AG08396 (cell line): ENCODE measurements at places on chromosomes 3 and 15.

- no peak for DNase-seq
These were observed 467.1 kb downstream of the RBMS3 start for GRCh38 chr3:29747991-29748390.

GRCh38 chr3:51966922-51967383 is 301 bp downstream of the PCBP4 start:
- DNase-seq = no peak

DNA sequence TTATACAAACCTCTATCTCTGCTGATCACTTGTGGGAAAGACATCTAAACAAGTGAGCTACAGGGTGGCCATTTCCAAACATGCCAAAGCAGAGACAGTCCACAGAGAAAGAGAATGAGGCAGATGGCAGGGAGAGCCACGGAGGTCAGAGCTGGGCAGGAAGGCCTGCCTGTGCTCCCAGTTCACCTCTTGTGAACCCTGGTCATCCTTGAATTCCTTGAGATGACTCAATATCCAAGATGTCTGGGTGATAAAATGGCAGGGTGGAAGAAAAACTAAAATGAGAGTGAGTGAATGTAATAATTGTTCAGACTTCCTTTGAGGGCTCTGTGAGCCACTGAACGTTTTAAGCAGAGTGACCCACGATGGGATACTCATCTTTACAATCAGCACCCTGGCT is 104.8 kb downstream of the PLCH1 start:
- no peak for DNase-seq

DNA sequence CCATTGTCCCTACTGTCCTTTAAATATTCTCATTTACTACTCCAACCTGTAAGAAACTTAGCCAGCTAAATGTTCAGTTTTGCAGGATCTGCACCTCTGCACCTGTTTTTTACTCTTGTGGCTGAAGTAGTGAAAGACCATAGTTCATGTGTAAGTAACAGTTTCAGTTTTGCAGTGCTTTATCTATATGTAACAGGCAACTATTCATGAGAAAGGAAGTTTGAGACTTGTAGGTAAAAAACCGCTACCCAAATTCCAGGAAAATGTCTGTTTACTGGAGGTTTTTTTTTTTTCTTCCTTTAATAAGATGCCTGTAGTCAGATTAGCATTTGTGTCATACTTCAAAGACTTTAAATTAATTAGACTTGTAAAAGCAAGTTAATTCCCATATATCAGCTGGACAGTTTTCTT is 25.4 kb upstream of the MBNL1 start:
- no peak for DNase-seq

DNA sequence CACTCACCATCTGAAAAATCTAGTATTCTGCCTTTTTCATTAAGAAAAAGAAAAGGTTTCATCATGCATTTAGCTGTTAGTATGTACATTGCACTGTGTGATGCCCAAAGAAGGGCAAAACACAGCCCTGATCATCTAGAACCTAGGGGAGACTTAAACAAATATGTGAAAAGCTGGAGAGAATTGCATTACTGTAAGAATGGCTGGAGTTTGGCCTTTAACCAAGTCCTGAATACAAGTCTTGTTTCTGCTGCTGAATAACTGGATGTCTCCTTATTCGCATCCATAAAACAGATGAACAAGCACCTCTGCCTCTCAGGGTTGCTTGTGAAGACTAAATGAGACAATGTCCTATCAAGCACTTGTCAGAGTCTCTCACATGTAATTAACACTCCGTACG is 233.4 kb upstream of the LRTM1 start:
- DNase-seq = no peak

DNA sequence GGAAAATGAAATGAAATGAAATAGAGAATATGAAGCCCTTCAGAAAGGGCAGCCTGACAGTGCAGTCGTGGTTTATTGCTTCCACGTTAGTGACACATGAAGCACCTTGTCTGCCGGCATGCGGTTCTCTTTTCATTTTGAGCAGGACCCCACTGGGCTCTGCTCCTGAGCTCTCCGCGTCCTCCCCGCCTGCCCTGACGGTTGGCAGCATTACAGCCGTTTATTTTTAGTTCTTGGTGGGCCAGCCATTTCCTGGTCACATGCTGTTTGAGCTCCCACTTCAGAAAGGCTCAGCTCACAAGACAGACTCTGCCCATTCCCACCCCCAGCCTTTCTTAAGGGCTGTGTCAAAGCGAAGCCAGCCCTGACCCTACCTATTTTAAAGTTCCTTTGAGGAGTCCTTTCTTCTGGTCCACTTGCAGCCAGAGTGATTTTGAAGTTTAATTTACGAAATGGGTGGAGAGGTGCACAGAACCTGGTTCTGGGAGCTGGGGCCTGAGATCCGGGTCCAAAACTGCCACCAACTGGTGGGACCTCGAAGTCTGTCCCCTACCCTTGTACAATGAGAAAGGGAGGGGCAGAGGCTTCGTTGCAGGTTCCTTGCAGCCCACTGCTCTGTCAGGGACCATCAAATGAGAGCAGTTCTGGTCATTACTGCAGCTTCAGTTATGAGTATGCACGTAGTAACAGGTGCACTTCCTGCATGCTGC is 60.1 kb downstream of the MGLL start:
- DNase-seq = no peak

GRCh38 chr15:65244638-65245037 is 33.4 kb upstream of the CILP start:
- no peak for DNase-seq

- no peak for DNase-seq
These were observed 59.3 kb upstream of the UBE2E1 start for GRCh38 chr3:23746441-23746840.

- no peak for DNase-seq
These were observed 493.3 kb upstream of the ROBO1 start for GRCh38 chr3:80261082-80261481.

GRCh38 chr3:27079427-27080257 is 289.5 kb downstream of the NEK10 start:
- no peak for DNase-seq

DNA sequence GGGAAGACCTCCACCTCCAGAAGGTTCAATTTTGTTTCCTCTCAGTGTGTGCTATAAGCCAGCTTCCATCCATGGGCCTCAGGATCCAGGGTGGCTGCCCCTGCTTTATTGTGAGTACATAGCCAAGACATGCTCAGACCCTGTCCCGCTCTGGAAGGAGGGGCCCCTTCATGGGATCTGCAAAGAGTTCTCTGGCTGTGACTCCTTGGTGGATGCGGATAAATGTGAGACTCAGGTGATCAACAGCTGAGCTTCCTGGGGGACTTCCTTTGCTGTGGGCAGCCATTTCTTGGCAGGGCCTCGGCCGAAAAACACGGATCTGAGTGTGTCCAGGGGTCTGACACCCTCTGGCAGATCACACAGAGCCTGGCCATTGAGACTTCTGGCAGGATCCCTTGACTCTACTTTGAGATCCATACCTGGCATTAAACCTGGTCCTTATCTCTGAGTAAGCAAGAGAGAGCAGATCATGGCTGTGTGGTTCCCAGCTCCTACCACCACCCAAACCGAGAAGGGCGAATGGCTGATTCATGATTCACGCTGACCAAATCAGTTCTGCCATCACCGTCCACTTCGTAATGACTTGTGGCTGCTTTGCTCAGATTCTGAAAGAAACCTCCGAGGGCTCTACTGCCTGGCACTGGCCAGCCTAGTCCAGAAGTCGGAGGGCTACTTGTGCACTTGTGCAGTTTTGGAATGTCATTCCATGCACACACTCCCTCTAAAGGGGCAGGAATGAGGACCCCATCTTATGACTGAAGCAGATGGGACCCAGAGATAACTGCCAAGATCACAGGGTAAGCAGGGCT is 68.1 kb downstream of the SENP2 start:
- DNase-seq = no peak

GRCh38 chr15:23565395-23566070 is at the start of gene MKRN3:
TSS of gene MKRN3 (plus strand) at chr15:23565674. CDS start at chr15:23565783, 109 bp downstream.
- no peak for DNase-seq

GRCh38 chr15:63077952-63078351 is 35.4 kb downstream of the TPM1 start:
- DNase-seq = no peak

DNA sequence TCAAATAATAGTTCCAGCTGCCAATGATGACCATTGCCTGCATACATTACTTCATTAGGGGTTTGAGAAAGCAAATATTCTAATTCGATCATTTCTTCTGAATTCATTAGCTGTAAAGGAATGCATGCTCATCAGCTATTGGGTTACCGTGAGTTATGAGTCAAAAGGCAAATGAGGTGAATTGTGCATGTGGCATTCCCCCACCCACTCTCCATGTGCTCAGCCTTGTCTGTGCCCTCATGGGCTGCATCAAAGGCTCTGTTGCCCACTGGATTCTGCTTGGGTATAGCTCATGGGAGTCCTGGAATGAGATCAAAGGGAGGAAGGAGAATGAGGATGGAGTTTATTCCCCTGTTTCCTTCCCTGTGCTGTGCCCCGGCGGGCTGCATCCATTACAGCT is 99.3 kb upstream of the CHRNA7 start:
- no peak for DNase-seq

- no peak for DNase-seq
These were observed 24.7 kb upstream of the HHLA2 start for GRCh38 chr3:108271626-108272025.

- DNase-seq = peak; percentile 51
These were observed 49.0 kb downstream of the SUCLG2 start for GRCh38 chr3:67605377-67605776.

DNA sequence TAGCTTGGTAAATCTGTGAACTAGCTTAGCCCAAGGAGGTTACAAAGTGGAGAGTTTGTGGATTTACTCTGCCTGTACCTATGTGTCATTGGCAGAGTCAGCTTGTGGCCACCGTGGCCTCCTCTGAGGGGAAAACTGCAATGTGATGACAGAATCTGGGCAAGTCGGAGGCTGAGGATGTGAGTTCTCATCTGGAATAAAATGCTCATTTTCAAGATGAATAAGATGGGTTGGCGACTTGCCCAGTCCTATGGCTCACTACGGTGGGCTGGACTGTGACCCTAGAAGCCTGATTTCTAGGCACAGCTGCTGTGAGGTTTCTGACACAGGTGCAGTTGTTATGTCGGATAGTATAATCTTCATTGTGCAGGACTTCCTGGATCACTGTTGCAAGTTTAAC is 83.7 kb downstream of the ETV5 start:
- DNase-seq = no peak

DNA sequence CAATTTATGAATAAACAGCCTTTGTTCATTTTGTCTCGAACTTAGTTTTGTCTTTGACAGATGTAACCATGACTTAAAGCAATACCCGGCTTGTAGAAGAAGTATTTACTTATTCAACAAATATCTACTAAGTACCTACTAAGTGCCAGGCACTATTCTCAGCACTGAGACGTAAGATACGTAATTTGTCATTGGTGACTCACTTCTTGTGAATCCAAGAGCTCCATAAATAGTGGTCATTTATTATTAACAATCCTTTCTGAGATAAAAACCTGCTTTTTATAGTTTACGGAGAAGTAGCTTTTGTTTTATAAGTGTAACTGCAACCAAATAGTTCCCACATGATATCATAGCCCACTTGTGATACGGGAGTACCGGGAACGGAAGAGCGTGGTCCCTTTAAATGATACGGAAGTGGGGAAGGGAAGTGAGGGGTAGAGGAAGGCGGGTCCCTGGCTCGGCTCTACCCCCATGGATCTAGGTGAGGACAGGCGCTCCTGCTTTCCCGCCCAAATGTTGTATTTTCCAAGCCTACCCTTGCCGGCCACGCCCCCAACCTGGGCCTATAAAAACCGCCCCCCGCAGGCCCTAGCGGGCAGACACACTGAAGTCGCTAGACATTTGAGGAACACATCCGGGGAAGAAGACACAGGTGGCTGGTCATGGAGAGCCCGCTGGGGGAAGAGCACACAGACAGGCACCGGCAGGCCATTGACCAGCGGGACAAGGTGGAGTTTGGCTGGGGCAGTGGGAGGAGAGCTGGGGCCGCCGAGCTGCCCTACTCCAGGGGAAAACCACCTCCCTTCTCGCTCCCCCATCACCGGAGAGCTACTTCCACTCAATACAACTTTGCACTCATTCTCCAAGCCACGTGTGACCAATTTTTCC is at the start of gene SAMMSON:
SAMMSON (plus strand) TSS at position 594 of the 888 bp plus-strand sequence.
- DNase-seq = peak; percentile 5

DNA sequence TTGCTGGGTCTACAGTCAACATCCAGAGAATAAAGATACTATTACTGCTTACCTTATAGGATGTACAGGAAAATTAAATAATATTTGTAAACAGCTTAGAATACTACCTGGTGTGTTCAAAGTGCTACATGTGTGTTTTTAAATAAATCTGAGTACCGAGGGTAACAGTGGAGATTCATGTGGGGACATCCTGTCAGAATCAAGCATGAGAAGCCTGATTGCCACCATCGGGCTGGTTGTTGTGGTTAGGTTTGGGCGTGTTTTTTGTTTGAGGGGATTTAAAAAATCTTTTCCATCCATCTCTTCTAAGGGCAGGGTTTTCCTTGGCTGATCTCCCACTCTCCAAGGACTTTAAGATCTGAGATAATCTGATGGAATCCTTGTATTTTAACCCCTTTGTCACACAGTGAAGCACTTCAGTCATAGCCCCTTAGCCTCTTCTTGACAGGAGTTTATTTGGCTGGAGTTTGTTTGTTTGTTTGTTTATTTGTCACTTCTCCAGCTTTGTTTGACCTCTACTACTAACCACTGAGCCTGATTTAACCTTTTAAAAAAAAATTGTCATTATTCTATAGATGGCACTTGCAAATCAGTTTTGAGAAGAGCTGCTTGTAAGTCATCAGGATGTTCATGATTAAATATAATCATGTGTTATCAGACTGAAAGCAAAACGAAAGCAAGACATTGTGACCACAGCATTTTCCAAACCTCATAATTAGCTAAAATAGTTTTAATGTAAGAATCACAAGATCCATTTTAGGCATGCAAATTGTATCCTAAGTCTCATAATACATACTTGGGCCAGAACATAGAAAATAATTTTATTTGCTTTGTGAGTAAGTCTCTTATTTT is 72.8 kb upstream of the RARB start:
- no peak for DNase-seq

DNA sequence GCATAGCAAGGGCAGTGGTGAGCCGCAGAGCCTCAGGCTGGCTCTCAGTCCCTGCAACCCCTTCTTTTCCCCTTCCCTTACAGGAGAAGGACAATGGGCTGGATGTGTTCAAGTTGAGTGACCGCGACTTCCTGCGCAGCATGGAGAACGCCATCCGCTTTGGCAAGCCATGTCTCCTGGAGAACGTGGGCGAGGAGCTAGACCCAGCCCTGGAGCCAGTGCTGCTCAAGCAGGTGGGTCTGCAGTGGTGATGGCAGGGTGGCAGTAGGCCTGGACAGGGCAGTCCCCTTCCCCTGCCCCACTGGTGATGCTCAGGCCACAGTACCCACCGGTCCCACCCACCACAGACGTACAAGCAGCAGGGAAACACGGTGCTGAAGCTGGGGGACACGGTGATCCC is 53.8 kb downstream of the SEMA3G start:
- DNase-seq = no peak

- DNase-seq = no peak
These were observed 189.5 kb downstream of the TPRG1 start for GRCh38 chr3:189361103-189361835.

GRCh38 chr3:184561913-184562877 is 610 bp downstream of the EPHB3 start:
- DNase-seq = peak; percentile 50

DNA sequence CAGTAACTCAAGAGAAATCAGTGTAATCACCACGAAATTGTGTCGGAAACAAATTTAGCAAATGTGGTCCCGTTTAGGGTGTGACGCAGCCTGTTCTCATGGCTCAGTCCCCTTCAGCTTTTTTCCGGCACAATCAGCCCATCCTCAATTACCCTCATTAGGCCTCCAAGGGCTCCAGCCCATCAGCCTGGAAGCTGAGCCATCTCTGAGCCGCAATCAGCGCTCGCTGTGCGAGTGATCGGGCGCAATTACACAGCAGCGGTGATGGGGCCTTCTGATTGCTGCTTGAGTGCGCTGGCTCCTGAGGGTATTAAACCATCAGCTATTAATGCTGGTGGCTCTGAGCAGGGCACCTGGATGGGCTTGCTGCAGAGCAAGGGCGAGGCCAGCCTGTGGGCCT is 55.6 kb downstream of the PLXNA1 start:
- DNase-seq = no peak
